ENCODE measurements at places on chromosomes 3 and 15.

GRCh38 chr3:194984066-194984465, 286.9 kb downstream of the XXYLT1 start:
- no peak for DNase-seq

DNA sequence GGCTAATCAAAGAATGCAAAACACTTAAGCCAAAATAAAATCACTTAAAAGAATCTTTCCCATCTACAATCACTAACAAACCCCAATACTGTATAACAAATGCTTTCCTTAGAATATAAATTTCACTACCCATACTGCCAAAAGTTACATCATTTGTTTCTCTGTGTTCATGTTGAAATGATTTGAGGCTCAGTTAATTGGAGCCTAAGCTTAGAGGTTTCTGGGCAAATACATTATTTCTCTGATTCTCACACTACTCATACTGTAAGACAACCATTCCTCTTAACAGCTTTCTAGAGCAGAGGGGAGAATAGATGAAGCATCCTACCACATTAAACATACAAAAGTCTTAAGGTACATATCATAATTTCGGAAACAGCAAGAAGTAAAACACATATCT, 2.1 kb downstream of the RIOX2 start:
- no peak for DNase-seq

GRCh38 chr3:27022096-27022761, 347.0 kb downstream of the NEK10 start:
- peak; percentile 0 for DNase-seq

DNA sequence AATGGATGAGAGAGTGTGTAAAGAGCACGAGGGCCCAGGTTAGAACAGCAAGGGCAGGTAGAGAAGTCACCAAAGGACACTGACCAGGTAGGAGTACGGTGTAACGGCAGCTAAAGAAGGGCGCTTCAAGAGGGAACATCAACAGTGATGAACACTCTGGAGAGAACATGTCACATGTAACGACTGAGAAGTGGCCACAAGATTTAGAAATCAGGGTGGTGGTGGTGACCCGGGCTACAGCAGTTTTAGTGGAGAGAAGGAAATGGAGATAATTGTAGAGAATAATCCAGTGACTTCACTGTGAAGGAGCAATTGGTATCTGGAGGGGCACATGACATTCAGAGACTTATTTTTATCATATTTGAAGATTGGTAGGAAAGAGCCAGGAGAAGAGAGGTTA, 1.2 kb upstream of the C15orf40 start:
- peak; percentile 11 for DNase-seq

DNA sequence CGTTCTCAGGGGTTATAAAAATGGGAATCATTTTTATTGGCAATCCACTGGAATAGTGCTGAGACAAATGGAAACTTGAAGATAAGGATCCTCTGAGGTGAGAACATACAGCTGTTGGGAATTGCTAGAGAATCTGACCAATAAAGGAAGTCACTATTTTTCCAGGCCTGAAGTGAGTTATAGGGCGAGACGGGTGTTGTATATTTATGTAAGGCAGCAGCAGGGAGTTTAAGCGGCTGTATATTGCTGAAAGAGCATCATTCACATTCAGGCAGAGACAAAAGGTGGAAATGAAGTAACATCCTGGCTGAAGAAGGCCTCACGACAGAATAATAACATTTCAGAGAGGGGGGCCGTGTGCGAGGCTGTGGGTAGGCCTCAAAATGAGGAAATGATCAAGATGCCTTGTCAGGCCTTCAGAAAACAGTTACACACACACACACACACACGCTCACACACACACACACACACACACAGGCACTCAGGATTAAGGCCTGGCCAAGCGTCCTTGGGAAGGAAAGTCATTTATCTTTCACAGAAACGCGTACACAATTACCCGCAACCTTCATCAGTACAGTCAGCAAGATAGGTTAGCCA, 964.9 kb upstream of the NR2F2 start:
- DNase-seq = no peak

- DNase-seq = no peak
Observed at GRCh38 chr3:134194247-134194646, 56.4 kb downstream of the RYK start.

- no peak for DNase-seq
Observed at GRCh38 chr15:37693926-37694325, 240.5 kb upstream of the TMCO5A start.

DNA sequence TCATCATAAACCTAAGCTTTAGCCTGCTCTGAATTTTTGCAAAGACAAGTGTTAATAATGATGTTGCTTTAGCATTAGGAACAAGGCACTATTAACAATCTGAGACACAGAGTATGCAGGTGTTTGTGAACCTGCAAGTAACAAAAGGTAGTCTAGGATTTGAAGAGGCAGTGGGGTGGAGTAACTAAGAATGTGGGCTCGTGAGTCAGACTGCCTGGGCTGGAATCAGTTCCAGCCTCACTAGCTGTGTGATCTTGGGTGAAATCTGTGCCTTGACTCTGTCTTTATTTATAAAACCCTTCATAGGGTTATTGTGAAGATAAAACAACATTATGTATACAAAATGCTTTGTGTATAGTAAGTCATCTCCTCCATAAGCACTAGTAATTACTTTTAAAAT, 610.6 kb upstream of the CFAP20DC start:
- no peak for DNase-seq

DNA sequence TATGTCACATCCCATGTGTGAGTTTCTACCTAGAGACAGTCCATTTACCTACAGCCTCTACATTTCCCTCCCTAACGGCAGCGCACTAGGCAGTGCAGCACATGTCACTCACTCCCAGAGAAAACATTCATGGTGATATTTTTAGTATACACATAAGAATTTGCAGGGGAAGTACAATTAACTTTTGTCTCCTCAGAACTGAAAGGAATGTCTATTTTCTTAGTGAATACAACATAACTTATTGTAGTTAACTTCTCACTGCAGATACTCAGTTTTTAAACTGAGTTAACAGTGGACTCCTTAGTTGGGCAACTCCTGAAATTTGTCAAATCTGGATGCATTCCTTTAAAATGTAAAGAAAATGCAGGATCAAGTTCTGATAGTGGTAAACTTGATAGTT, 4.5 kb upstream of the ZBTB47 start:
- no peak for DNase-seq

DNA sequence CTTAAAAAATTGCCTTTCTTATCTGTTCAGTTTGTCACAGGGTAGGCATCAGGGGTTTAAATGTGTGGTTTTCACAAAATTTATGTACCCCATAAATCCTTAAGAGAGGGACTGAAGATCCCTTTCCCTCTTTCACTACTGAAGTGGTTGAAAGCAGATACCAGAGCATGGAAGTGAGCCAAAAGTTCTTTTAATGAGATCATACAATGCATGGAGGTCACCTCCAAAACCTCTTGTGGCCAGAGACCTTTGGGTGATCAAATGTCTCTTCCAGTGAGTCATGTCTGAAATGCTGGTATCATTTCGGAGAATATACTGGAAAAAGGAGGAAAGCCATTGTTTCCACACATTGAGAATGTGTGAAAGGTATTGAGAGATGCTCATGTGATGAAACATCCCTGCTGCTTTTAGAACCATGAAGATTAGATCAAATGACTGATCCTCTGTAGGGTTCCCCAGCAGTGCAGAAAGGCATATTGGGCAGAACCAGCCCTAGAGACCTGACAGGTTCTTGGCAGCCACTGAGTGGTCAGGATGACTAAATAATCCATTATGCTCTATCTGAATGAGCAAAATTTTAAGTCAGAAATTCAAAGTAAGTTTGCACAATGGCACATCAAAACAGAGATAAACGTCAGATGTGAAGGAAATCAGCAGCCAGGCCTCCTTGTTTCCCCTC, 165.8 kb upstream of the SLC2A2 start:
- no peak for DNase-seq

- no peak for DNase-seq
Observed at GRCh38 chr3:123664753-123665152, 79.9 kb upstream of the HACD2 start.

DNA sequence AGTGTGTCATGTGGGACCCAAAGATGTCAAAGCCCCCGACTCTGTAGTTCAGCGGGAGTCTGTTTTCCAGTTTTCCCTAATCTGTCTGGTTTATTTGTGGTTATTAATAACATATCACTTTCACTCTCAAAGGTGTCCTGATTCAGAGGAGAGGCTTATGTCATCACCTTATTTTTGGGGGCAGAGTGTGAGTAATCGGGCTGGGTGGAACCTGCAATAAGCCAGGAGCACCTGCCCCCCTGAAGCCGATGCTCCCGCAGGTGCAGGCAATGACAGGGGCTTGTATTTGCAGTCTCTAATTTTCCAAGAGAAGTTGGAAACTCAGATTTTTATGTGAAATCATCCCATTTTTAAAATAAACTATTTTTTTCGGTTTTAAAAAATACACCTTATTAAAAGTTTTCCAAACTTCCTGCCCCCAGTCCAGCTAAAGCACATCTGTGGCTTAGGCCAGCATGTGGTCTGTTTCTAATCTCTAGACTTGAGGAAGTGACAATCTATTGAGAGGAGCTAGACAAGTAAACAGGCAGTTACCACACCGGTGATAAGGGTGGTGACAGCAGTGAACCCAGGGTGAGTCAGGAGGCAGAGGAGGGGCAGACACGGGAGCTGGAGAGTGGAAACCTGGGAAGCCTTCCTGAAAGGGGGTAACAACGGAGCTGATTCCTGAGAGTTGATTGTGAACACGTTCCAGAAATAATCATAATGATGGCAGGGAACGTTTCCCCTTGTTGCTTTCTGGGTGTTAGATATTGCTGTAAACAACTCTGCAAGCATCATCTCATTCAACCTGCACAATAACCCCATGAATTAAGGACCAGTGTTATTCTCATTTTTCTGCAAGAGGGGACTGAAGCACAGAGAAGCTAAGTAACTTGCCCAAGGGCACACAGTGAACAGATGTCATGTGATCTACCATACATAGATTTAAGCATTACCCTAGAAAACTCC, 37.2 kb downstream of the BHLHE40 start:
- peak; percentile 53 for DNase-seq

DNA sequence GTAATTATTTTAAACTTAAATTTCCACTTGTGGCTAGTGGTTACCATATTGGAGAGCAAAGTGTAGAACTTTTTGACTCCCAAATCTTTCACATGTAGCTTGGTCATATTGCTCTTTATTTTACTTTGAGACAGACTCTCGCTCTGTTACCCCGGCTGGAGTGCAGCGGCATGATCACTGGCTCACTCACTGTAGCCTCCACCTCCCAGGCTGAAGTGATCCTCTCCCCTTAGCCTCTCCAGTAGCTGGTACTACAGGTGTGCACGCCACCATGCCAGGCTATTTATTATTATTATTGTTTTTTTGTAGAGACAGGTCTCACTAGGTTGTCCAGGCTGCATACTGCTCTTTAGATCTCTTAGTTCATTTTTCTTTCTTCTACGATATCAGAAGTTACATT, 3.9 kb downstream of the FNDC3B start:
- DNase-seq = no peak

- DNase-seq = no peak
Observed at GRCh38 chr3:56086355-56086754, 381.9 kb downstream of the ERC2 start.

DNA sequence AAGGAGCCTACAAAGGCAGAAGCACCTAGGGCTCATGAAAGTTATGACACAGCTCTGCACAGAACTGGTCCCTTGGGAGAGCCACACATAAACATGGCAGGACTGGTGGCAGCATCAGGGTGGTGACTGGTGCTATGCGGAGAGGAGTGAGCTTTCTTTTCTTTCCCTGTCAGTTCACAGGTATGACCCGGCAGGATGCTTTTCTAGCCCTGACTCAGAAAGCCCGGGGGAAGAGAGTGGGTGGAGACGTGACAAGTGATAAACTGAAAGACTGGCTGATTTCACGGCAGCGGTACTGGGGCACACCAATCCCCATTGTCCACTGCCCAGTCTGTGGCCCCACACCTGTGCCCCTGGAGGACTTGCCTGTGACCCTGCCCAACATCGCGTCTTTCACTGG, 103.0 kb downstream of the LARS2 start:
- no peak for DNase-seq

DNA sequence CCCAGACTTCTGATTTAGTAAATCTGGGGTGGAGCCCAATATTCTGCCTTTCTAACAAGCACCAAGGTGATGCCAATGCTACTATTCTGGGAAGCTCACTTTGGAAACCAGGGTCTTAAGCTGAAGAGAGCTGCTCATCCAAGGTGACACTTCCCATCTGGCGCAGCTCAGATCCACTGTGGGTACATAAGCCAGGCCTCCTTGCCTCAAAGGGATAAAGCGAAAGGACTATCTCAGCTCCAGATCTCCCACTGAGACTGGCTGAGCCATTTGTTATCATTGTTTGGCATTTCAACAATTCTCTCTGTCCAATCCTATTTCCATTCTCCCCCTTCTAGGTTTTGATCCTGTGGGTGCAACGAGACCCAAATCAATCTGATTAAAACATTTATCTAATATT, 323.8 kb downstream of the GBE1 start:
- no peak for DNase-seq

DNA sequence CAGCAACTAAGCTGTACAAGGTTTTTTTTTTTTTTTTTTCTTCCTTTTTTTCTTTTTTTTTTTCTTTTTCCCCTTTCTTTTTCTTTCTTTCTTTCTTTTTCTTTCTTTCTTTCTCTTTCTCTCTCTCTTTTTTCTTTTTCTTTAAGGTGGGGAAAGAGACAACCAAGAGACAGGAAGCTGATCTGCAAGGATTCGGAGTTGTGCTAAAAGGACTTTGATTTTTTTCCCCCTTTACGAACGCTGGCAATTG, 148 bp downstream of the RBMS3 start:
- no peak for DNase-seq

Data from suppressor macrophage treated with lipopolysaccharide for 1 hour (primary cell).